ENCODE measurements at places on chromosomes 4 and X. TPM values are rescaled to one million over a fixed set of nuclear protein-coding genes. Genes with fewer than 3 reads are reported as not detected.

Gene FREM3
- 0.10 TPM for polyA plus RNA-seq

Gene ENAM
- 0.07 TPM for polyA plus RNA-seq

Gene GNL3L
- polyA plus RNA-seq: 20.3 TPM

Gene AFM
- not detected for polyA plus RNA-seq

Gene STS
- 2.1 TPM for polyA plus RNA-seq

Gene BGN
- 879 TPM for polyA plus RNA-seq

Gene HMGN5
- 0.95 TPM for polyA plus RNA-seq

Gene MRFAP1
- 170 TPM for polyA plus RNA-seq

Gene TMPRSS11F
- polyA plus RNA-seq: not detected
